ENCODE measurements at places on chromosomes 7 and 10.

GRCh38 chr10:24419066-24419465, 210.1 kb downstream of the KIAA1217 start:
- DNase-seq: no peak

DNA sequence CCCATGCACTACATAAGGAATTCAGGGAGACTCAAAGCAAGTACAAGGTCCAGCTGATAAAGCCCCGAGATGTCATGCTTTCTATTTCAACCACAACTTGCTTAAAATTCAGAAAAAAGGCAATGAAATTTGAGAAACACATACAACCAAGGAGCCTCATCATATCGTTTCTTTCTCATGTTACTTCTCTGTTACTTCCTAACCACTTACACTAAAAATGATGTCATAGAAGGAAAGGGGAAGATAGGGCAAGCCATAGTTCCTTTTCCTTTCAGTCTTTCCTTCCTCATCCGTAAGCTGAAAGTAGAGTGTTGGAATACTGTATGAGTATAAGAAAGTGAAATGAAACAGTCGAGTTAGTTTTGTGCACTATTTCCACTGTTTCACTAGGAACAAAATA, 27.9 kb upstream of the CDK14 start:
- no peak for DNase-seq

DNA sequence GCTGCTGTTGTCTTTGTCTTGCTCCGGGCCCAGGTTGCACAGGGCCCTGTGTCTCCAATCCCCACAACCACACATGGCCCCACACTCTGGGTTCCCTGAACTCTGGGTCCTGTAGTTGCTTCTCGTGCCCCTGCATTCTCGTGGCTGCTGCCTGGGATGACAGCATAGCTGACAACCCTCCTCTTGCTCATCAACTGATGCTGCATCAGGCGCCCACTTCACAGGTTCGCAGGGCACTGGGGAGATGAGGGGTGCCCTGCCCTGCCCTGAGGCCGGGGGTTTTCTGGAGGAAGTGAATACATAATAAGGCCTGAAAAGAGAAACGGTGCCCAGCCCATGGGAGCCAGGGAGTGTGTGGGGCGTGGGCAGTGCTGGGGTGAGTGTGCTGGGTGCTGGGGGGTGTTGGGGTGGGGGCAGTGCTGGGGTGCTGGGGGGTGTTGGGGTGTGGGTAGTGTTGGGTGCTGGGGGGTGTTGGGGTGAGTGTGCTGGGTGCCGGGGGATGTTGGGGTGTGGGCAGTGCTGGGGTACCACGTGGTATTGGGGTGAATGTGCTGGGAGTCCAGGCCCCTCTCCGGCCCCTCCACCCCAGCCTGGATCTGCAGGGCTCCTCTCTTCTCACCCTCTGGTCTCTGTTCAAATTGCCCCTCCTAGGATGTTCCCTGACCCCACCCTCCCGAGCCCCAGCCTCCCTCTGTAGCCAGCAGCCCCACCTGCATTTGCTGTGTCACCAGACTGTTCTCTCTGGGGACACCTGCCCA, 2.0 kb upstream of the MTG1 start:
- no peak for DNase-seq

- no peak for DNase-seq
These were observed 348.8 kb downstream of the GALNT17 start for GRCh38 chr7:71480791-71481190.

DNA sequence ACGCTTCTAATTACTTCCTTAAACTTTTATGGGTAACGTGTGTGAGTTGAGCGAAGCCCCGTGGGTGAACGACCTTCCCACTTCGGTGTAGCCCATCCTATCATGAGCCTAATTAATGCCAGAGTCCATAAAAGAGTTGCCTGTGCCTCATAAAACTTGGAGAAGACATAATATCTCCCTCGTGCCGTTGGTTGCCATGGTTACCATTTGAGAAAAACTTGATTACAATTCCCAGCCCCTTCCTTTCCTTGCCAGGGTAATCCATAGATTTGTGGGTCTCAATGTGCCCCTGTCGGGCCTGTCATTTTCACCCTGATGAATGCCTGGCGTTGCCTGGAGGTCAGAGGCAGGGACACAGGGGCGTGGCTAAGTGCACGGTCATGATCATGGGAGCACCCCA, 127.1 kb downstream of the GLRX3 start:
- DNase-seq: no peak

DNA sequence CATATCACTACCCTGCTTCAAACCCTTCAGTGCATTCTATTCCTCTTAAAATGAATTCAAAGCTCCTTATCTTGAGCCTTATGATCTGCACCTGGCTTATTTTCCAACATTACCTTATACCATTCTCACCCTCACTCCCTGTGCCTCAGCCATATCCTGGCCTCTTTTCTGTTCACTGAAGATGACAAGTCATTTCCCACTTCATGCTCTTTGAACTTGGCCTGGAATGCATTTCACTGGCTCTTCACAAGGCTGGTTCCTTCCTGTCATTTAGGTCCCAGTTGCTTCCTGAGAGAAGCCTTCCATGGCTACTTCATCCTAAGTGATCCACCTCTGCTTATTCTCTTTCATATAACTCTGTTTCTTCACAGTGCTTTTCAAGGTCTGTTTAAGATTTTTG, 3.2 kb upstream of the LIPF start:
- DNase-seq: no peak

DNA sequence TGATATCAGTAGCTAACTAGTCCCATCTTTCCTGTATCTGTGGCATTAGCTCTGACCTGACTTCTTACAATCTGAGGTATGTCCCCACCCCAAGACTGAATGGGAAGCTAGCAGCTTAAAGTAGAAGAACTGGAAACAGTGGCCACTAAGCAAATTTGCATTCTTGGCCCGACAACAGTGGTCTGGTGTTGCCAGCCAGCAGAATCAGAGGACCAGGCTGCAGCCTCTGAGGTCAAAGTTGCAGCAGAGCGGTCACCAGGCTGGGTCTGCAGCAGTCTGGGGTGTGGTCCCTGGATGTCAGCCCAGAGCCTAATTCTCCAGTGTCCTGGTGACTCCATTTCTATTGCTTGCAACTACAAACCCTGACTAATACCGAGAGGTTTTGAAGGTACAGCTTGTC, 26.3 kb downstream of the FAM107B start:
- no peak for DNase-seq

GRCh38 chr7:101171442-101171837, 6.1 kb upstream of the VGF start:
- no peak for DNase-seq

DNA sequence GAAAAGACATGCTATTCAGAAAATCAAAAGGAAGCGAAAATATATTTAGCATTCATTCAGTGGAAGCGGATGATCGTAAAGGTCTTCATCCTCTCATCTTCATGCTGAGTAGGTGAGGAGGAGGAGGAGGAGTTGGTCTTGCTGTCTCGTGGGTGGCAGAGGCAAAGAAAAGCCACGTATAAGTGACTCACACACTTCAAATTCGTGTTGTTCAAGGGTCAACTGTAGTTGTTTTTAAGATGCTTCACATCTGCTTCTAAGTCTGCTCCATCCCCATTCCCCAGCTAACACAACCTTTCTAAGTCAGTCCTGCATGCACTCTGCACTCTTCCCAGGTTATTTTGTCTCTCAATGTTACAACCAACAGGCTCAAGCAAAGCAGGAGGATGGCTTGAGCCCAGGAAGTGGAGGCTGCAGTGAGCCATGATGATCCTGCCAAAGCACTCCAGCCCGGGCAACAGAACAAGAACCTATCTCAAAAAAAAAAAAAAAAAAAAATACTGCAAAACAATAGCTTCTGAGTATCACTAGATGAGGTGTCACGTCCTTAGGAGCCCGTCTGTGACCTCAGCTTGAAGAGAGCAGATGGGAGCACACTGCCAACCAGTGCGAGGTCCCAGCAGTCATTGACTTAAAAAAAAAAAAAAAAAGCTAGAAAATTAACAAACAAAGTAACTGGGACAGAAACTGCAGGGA, 70.5 kb downstream of the SFMBT2 start:
- DNase-seq: no peak

DNA sequence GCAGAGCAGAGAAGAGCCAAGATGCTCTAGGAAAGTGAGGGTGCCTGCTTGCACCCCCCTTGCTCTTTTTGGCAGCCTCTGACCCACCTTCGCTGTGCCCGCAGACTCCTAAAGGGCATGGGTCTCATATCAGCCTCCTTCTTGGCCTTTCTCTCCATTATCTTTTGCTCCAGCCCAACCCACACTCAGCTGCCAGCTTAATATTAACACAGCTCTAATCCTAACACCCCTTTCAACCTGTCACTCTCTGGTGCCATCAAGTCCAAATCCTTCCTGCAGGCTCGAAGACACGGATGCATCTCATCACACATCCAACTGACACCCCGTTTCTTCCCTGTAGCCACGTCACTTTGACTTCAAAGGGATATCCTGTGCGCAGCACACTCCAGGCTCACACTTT, 171.6 kb upstream of the AUTS2 start:
- no peak for DNase-seq

GRCh38 chr10:30639946-30640786, 10.6 kb upstream of the LYZL2 start:
- DNase-seq: peak; percentile 76

GRCh38 chr7:106246902-106247711, 37.7 kb downstream of the NAMPT start:
- no peak for DNase-seq

- DNase-seq: no peak
These were observed 20.1 kb downstream of the OSBPL3 start for GRCh38 chr7:24959735-24960485.

DNA sequence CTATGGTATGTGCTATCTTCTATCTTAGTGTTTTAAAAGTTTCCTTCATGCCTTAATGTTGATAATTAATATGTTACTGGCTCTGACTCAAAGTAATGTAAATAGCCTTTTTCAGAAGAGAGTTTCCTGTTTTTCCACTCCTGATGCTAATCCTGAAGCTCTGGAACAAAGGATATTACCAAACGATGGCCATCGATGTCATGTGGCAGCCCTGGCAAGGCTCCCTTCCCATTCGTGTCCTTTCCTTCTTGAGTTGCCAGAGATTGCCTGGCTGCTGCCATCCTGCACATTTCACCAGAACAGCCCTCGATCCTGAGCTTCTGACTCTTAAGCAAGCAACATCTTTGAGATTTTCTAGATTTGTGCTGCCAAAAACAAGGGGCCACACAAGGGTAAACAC, 46.0 kb downstream of the RNF133 start:
- no peak for DNase-seq

All from fibroblast of villous mesenchyme (primary cell).